ENCODE measurements at places on chromosomes 5 and 9.

DNA sequence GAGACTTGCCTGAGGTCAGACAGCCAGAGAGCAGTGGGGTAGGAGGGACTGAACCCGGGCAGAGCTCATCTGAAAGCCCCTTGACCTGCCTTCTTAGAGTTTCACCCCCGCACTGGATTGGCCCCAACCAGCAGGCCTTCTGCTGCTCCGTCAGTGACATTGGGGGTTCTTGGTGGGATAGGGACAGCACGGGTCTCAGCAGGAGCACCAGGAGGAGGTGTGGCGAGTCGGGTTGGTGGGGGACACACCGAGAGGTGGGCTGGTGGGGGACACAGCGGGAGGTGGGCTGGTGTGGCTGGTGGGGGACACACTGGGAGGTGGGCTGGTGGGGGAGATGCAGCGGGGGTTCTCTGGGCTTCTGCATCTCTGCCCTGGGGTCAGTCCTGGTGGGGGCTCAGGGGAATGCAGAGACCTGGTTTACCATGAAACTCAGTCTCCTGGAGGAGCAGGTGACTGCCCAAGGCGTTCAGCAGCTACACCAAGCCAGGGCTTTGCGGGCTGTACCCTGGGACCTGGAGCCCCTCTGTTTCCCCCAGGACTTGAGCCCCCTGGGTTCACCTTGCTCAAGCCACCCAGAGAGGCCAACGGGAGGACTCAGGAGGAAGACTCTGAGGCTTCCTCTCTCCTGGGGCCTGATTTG, 28.1 kb upstream of the RNU6ATAC start:
- no peak for DNase-seq

- peak; percentile 13 for DNase-seq
Observed at GRCh38 chr9:131203431-131204218, 72.7 kb downstream of the FAM78A start.

GRCh38 chr5:179153921-179154345, 93.8 kb downstream of the ZNF354C start:
- DNase-seq: no peak

- DNase-seq: no peak
Observed at GRCh38 chr5:111691914-111692313, 65.1 kb downstream of the NREP start.

DNA sequence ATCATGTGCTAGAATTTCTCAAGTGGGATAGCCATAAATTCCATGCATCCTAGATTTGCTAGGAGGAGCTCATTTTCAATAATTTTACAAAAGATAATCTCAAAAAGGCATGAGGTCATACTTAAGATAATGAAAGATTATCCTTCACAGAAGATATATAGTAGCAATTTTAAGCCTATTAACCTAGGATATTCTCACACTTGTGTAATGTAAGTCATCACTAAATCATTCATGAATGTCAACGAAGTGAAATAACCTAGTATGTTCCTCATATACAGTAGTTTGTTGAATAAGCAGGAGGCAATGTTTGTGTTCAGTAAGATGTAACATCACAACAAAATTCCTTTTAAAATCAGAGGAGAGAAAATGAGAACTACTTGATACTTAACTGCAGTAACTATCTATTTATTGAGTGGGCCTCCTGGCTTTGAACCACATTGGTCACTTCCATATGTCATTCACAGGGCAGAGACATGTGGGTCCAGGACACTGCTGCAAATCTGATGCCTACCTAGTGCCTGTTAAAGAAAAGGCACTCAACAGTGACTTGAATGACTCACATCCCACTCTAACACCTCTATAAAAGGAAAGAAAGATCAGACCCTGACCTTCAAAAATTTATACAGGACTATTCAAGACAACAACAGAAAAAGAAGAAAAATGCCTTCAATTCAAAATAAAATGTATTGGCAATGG, 8.2 kb downstream of the LIFR start:
- no peak for DNase-seq

DNA sequence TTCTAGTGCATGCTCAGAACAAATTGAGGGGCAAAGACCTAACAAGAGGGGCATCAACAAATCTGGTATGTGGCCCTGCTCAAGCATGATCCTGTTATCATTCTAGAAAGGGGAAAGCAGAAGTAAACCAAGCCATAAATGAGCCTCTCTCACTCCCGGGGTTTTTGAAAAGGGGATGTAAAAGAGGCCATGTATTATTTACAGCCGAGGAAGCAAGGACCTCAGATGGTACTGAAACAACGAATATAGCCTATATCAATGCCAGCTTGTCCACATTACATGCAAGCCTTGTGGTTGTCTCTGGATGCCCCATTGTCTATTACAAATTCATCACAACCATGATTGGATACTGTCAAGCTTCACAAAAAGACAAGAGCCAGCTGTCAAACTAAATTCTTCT, 211.3 kb downstream of the DCP2 start:
- no peak for DNase-seq

Measured in GM12865 (cell line).